ENCODE measurements at places on chromosomes 12 and 14.

DNA sequence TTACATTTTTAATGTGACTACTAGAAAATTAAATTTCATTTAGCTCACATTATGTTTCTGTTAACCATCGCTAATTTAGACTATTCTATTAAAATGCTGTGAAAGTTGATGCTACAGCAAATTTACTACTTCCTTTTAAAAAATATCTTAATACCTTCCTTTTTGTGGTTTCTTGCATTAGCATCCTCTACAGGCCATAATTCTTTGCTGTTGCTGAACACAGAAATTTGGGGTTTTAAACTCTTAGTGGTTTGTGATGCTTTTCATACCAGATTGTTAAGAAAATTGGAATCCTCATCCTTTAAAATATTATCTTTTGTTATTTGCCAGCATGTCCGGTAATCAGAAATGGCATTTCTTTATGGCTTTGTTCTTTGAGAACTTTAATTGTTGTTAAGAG lies 18.1 kb downstream of the WNK1 start:
- no peak for DNase-seq

DNA sequence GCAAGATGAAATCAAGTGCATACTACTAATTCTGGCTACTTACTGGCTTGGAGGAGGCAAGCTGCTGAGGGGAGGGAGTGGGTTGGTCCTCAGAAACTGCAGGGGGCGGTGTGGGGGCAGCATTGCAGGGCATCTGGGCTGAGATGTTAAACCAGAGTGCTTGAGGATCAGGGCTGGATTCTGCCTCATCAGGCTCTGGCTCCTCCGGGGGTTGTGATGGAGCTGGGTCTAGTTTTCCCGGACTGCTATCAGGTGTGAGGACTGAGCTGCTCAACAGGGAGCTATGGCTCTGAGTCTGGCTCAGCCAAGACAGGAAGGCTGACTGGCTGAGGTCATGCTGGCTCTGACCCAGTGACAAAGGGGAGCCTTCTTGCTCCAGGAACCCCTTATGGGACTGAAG lies 28.6 kb downstream of the BAZ2A start:
- peak; percentile 11 for DNase-seq

DNA sequence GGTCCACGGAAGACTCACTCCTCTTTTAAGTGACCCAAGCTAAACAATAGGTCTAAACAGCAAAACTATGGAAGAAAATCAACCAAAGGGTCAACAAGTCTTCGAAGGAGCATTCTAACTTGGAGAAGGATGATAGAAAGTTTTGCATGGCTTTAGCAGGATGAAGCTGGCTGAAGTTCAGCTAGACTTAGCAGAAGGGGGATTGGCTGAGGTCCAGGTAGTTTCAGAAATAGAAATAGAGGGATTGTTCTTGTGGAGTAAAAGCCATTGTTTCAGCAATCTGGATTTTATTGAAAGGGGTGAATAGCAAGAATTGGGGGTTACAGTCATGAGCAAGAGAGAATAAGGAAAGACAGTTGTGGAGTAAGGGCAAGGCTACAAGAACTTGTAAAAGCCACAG lies 84.7 kb upstream of the TSPAN8 start:
- no peak for DNase-seq

GRCh38 chr12:118456741-118457140 lies 80.4 kb downstream of the SUDS3 start:
- DNase-seq = no peak

GRCh38 chr14:24273422-24273998 lies 2.1 kb upstream of the RABGGTA start:
- no peak for DNase-seq

DNA sequence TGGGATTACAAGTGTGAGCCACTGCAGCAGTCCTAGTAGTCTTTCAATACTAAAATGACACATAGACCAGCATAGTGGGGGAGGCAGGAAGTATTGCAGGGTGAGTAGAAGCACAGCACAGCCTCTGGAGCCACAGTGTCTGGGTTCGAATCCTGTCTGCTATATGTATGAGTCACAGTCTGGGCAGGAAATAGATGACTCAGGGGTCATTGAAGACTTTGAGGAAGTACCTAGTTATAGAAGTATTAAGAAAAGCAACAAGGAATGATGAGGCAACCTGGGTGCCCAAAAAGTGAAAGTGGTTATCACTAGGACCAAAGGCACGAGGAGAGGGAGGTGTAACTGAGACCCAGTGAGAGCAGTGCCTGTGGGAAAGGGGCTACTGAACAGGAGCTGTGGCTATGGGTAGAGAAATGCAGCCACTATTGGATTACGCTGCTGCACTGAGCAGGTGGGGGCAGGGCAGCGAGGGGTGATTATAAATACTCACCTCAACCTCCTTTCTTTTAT lies 124.0 kb downstream of the PDE3A start:
- no peak for DNase-seq

DNA sequence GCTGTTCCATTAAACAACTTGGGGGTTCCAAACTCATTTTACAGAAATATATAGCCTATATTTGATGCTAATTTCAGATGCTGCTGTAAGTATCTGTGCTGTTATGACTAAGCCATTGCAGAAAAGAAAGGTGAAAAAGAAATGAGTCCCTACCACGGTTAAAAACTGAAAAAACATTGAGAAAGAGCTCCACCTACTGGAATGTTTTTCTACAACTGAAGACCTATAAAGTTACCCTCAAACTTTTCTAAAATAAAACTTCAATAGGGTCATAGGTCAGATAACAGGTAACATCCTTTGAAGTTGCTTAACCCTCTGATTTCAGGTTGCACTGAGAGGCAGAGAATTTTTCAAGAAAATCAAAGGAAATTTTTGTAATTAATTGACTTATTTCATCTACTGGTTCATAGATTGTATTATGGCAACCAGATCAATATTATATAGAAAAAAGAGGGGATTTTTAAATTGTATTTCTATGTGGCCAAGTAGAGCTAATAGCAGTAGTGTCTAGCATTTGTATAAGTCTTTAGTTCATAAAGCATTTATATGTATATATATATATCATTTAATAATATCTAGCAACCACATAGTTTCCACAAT lies 279.9 kb downstream of the RPS29 start:
- DNase-seq = no peak

DNA sequence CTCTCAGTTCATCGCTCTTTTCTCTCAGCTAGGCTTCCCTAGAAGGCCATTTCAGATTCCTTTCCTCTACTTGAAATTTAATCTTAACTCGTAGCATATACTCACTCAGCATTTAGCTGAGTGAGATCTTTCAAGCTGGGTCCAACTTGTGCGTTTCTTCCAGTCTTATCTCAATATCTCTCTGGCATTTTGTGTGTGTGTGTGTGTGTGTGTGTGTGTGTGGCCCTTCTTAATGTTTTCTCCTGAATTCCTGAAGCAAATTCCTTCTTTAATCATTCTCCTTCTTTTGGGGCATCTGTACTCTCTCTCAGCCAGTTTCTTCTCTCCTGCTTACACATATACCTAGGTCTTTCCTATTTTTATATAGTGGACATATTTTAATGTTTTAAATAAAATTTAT lies 129.1 kb downstream of the KITLG start:
- no peak for DNase-seq

DNA sequence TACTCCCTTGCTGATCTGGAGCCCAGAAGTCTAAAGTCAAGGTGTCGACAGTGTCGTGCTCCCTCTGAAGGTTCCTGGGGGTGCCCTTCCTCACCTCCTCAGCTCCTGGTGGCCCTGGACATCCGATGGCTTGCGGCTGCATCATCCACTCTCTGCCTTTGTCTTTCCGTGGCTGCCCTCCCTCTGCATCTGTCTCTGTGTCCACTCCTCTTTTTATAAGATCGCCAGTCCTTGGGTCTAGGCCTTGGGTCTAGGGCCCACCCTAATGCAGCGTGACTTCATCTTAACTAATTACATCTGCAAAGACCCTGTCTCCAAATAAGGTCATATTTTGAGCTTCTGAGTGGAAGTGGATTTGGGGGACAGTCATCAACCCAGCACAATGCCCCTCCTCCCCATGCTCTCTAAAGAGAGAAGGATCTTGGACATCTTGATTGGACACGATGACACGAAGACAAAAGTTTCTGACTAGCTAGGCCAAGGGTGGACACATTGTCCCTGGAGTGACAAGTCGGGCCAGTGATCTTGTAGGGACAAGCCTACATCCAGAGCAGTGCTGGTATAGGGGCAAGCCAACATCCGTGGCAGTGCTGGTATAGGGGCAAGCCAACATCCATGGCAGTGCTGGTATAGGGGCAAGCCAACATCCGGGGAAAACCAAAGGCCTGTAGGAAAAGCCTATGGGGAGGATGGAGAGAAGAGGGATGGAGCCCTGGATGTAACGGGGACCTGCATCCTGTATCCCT lies 93.9 kb upstream of the DIO3 start:
- no peak for DNase-seq

DNA sequence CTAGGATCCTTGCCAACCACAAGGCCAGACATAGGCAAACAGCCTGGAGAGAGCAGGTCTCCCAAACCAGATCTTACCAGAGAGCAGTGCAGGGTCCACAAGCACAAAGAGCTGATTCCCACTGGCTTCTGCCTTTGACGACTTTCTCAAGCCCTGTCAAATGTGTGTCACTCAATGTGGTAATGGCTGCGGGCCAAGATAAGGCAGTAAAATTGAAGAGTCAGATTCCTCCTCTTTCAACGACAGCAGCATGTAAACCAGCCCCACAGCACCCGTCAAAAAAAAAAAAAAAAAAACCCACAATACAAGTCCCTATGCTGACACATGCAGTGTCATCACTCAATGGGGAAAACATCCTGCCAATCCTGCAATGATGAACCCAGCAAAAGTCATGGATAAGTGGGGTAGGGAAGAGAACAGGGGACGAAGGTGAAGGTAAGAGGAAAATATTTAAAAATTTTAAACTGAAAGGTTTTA lies at the start of gene STON2:
STON2 (minus strand) TSS at position 123 of the 477 bp plus-strand sequence. CDS start 1,942 bp downstream, outside the sequence.
- no peak for DNase-seq

GRCh38 chr14:66099451-66099850 lies 386.7 kb upstream of the CCDC196 start:
- DNase-seq = no peak

GRCh38 chr14:37579274-37579673 lies 15.8 kb downstream of the FOXA1 start:
- no peak for DNase-seq

GRCh38 chr14:101884934-101885576 lies 79.3 kb upstream of the DYNC1H1 start:
- DNase-seq = no peak

DNA sequence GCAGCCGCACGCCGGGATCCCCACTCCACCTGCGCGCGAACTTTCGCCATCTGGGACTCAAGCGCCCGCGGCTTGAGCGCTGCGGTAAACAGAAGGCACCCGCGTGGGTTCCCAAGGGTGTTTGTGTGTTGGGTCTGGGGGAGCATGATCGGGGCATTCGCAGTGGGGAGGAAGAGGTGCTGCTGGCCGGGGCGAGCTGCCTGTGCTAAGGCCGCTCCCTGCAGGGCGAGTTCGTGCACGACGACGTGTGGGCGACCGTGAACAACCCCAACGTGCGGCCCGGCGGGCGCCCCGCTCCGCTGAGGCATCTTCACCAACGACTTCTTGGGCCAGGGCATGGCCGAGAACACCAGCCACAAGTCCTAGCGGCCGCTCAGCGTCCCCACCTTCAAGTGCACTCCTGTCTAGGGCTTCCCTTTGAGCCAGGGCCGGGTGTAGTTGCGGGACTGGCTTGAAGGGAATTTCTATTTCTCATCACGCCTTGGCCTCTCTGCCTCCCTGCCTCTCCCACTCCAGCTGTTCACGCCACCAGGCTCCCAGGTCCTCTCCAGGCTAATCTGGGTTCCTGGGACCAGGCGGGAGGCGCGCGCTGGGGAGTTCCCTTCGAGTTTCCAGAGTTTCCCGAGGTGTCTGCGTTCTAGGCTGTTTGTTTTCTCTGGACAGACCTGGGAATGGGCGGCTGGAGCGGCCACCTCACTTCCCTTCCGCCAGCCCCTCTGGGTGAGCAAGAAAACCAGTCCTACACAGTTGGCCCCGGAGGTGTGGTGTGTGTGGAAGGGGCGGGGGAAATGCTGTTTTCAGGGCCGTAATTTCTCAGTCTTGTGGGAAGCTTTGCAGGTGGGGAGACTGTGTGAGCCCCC lies 417.8 kb upstream of the TMTC1 start:
- no peak for DNase-seq

- peak; percentile 14 for DNase-seq
Measured at GRCh38 chr14:96797582-96798349, 584 bp downstream of the VRK1 start.

DNA sequence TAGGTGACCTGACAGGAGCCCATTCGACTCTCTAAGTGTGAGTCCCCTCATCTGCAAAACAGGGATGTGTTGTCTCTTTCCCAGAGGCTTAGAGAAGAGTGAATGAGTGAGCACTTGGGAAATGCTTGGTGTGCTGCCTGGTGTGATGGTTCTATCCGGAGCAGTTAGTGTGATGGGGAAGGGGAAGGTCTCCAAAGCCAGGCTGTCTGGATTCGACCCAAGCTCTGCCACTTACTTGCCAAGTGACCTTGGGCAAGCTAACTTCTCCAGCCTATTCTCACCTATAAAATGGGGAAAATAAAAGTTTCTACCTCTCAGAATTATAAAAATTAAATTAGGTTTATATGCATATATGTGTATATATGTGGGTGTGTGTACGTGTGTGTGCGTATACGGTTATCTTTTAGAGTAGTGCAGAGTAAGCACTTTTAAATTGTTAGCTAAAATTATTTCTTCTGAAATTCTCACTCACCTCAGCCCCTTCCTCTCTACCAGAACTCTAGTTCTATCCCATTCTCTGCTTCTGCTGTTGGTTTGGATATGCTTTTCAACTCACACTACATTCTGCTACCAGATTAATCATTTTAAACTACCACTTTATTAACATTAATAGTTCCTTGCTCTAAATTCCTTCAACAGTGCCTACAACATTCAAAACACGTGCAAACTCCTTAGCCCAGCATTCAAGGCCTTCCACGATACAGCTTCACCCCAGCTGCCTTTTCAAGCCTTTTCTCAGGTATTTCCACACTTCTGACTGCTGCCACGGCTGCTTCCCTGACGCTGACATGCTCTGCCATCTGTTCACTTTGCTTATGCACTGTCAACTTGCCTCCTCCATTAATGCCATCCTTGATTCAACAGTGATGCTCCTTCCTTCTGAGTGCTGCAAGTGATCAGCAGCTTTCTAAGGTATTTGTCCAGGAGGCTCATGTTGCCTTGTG lies 55.3 kb downstream of the DICER1 start:
- DNase-seq = no peak

- DNase-seq = no peak
Measured at GRCh38 chr12:49198431-49199155, 9.7 kb upstream of the TUBA1A start.

GRCh38 chr14:72892879-72893635 lies 844 bp downstream of the DPF3 start:
- no peak for DNase-seq

DNA sequence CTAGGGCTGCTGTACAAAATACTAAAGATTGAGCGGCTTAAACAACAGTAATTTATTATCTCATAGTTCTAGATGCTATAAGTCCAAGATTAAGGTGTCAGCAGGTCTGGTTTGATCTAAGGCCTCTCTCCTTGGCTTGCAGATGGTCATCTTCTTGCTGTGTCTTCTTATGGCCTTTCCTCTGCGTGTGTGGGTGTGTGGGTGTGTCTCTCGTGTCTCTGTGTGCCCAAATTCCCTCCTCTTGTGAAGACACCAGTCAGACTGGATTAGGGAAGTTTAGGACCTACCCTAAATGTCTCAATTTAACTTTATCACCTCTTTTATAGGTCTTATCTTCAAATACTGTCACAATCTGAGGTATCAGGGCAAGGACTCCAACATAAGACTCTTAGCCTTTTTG lies 28.3 kb downstream of the DDHD1 start:
- no peak for DNase-seq
